Trophoblast cell (in vitro differentiated cells and primary cell): ENCODE measurements at places on chromosomes 3 and 15.

- H3K27ac ChIP-seq, result no peak overlapping the region
- H3K4me1 ChIP-seq, result peaks cover 9% of the 10 kb centered on the region
- H3K27me3 ChIP-seq, result peaks cover 21% of the 10 kb centered on the region
- H3K36me3 ChIP-seq, result no peaks in the 10 kb centered on the region
- no peak overlapping the region for H3K4me3 ChIP-seq
- peak; percentile 1 for DNase-seq
Measured at GRCh38 chr3:38650248-38650951, 913 bp upstream of the SCN5A start.

- no peaks in the 10 kb centered on the region for H3K27me3 ChIP-seq
- peaks cover 2% of the 10 kb centered on the region for H3K4me1 ChIP-seq
- peak; percentile 38 for DNase-seq
- no peak overlapping the region for H3K4me3 ChIP-seq
- H3K36me3 ChIP-seq, result peaks cover 17% of the 10 kb centered on the region
- no peak overlapping the region for H3K27ac ChIP-seq
Measured at GRCh38 chr3:11803977-11804892, 42.5 kb downstream of the TAMM41 start.

GRCh38 chr15:32887090-32887489 is 169.3 kb downstream of the GREM1 start:
- H3K27ac ChIP-seq, result no peak overlapping the region
- no peak overlapping the region for H3K4me3 ChIP-seq
- no peaks in the 10 kb centered on the region for H3K4me1 ChIP-seq
- H3K36me3 ChIP-seq, result no peaks in the 10 kb centered on the region
- DNase-seq, result no peak
- no peaks in the 10 kb centered on the region for H3K27me3 ChIP-seq

DNA sequence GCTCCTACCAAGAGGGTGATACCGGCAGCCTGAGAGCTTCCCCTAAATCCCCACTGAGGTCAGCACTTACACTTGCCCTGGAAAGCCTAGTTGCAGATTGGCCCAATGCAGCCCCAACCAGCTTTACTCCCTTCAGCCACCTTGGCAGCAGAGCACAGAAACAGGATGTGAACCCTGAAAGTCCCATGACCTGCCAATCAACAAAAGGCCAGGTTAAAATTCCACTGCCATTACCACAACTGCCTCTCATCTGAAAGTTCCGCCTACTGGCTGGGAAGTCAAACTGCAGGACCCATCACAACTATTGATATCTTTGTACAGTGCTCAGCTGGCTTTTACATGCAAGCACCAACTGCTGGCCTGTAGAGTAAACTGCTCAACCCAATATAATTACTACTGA is 156.2 kb downstream of the ZMAT3 start:
- DNase-seq, result no peak
- H3K4me3 ChIP-seq, result no peak overlapping the region
- H3K27ac ChIP-seq, result no peak overlapping the region

DNA sequence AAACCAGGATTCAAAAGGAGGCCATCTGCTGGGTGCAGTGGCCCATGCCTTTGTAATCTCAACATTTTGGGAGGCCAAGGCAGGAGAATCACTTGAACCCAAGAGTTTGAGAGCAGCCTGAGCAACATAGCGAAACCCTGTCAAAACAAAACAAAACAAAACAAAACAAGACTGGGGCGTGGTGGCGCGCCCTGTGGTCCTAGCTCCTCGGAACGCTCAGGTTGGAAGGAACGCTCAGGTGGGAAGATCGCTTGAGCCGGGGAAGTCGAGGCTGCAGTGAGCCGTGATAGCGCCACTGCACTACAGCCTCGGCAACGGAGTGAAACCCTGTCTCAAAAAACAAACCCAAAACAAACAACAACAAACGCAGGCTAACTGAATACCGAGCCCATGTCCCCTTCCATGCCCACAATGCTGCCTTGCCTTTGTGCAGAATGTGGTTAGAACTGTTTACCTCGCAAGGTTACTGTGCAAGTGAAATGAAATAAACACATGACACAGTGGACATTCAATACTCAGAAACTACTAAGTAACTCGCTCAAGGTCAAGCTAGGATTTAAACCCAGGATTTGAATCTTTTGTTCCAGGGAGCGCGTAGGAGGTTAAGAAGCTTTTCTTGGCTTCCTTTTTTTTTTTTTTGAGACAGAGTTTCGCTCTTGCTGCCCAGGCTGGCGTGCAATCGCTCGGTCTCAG is 766 bp upstream of the EMC4 start:
- peak overlapping the region; percentile 69 for H3K27ac ChIP-seq
- H3K27me3 ChIP-seq, result no peaks in the 10 kb centered on the region
- peaks cover 8% of the 10 kb centered on the region for H3K36me3 ChIP-seq
- H3K4me1 ChIP-seq, result peaks cover 3% of the 10 kb centered on the region
- peak overlapping the region; percentile 95 for H3K4me3 ChIP-seq

- no peak overlapping the region for H3K27ac ChIP-seq
- DNase-seq, result peak; percentile 77
- no peaks in the 10 kb centered on the region for H3K4me1 ChIP-seq
- no peak overlapping the region for H3K4me3 ChIP-seq
- no peaks in the 10 kb centered on the region for H3K27me3 ChIP-seq
Measured at GRCh38 chr3:101635954-101636798, 40.8 kb downstream of the ZBTB11 start.

DNA sequence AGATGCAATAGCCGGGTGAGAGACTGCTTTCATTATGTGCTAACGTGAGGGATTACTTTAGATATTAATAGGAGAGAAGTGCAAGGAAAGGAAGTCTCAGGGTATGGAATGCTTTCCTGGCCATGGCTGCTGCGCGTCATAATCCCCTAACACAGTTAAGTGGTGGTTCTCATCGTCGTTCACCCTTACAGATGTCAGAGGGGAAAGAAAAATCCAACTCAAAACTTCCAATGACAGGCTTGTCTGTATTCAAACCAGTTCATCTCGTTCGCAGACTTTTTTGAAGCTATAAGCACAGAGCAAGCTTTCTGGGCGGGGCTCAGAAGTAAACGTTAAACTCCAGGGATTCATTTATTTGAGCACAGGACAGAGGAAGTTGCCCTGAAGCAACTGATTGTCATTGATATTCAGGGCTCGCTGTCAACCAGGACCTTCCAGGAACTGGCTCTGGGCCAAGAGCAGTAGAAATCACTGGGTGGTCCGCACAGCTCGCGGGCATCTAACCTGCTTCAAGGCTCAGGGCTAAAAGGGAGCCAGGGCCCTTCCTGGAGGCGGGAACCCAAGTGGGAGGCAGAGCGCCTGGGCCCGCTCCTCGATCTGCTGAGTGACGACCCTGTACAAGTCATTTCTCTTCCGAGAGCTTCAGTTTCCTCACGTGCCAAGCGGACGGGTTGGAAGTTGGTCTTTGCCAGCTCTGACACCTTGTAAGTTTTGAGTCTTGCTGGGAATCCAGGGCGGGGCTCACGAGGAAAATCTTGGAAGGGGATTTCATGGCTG is 1.1 kb upstream of the LPP start:
- H3K4me3 ChIP-seq, result peak overlapping the region; percentile 86
- H3K4me1 ChIP-seq, result peaks cover 23% of the 10 kb centered on the region
- peak overlapping the region; percentile 99 for H3K27ac ChIP-seq
- DNase-seq, result peak; percentile 87
- H3K36me3 ChIP-seq, result no peaks in the 10 kb centered on the region
- no peaks in the 10 kb centered on the region for H3K27me3 ChIP-seq

GRCh38 chr3:41673650-41674049 is 288.3 kb downstream of the ULK4 start:
- H3K36me3 ChIP-seq, result no peaks in the 10 kb centered on the region
- no peak for DNase-seq
- no peak overlapping the region for H3K4me3 ChIP-seq
- H3K27me3 ChIP-seq, result no peaks in the 10 kb centered on the region
- no peak overlapping the region for H3K27ac ChIP-seq

GRCh38 chr15:25677719-25678499 is 185.2 kb downstream of the ATP10A start:
- H3K27ac ChIP-seq, result no peak overlapping the region
- no peak overlapping the region for H3K4me3 ChIP-seq
- DNase-seq, result no peak
- H3K36me3 ChIP-seq, result no peaks in the 10 kb centered on the region
- H3K4me1 ChIP-seq, result no peaks in the 10 kb centered on the region
- H3K27me3 ChIP-seq, result no peaks in the 10 kb centered on the region

- no peaks in the 10 kb centered on the region for H3K27me3 ChIP-seq
- no peaks in the 10 kb centered on the region for H3K36me3 ChIP-seq
- DNase-seq, result no peak
- H3K4me1 ChIP-seq, result no peaks in the 10 kb centered on the region
- no peak overlapping the region for H3K27ac ChIP-seq
- no peak overlapping the region for H3K4me3 ChIP-seq
Measured at GRCh38 chr3:102057781-102058421, 208.6 kb downstream of the NFKBIZ start.

DNA sequence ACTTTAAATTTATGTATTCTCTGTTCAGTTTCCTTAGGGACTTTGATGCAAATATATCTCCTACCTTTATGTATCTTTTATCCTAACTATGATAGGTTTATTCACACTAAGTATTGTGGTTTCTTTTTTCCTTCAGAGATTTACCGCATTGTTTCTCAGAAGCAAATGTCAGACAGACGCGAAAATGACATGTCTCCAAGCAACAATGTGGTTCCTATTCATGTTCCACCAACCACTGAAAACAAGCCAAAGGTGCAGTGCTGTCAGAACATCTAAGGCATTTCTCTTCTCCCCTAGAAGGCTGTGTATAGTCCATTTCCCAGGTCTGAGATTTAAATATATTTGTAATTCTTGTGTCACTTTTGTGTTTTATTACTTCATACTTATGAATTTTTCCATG is 18.3 kb downstream of the RAB11A start:
- H3K4me1 ChIP-seq, result no peaks in the 10 kb centered on the region
- H3K27ac ChIP-seq, result no peak overlapping the region
- H3K4me3 ChIP-seq, result no peak overlapping the region
- no peak for DNase-seq

GRCh38 chr3:141682921-141683320 is 55.2 kb upstream of the RNF7 start:
- no peak overlapping the region for H3K4me3 ChIP-seq
- no peaks in the 10 kb centered on the region for H3K36me3 ChIP-seq
- no peak overlapping the region for H3K27ac ChIP-seq
- DNase-seq, result no peak
- peaks cover 5% of the 10 kb centered on the region for H3K4me1 ChIP-seq

DNA sequence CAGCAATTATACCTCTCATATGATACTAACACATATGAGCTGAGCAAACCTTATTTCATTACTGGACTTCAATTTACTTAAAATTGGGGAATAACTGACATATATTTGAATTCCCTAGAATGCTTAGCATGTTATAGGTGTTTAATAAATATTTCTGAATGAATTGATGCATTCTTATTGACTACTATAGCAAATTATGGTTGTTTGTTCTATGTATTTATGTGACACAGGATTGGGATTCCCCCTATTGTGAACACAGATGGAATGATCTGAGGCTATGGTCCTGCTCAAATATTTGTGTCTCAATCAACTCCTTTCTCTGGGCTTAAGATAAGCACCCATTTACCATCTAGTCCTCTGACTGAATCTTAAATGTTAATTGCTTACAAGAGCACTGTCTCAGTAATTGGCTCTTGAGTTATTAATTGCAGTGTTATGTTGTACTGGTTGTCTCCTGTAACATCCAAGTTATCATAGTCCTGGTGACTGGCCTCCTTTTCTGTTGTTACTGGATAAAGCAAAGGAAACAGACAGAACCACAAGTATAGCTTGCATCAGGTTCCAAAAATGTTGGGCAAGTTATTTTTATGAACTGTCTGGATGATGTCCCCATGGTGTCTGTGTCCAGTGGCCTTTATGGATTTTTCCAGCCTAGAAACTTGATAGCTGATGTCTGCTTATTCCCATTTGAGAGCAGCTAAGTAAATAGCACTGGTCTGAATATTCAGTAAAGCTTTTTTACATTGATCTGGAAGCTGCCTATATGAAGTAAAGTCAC is 2.3 kb upstream of the UACA start:
- peaks cover 4% of the 10 kb centered on the region for H3K4me1 ChIP-seq
- H3K27ac ChIP-seq, result no peak overlapping the region
- DNase-seq, result no peak
- no peak overlapping the region for H3K4me3 ChIP-seq
- no peaks in the 10 kb centered on the region for H3K36me3 ChIP-seq
- H3K27me3 ChIP-seq, result no peaks in the 10 kb centered on the region

GRCh38 chr3:117699058-117699457 is 989.5 kb downstream of the TUSC7 start:
- no peaks in the 10 kb centered on the region for H3K27me3 ChIP-seq
- no peaks in the 10 kb centered on the region for H3K36me3 ChIP-seq
- H3K4me1 ChIP-seq, result no peaks in the 10 kb centered on the region

- H3K4me1 ChIP-seq, result peaks cover 18% of the 10 kb centered on the region
- no peaks in the 10 kb centered on the region for H3K36me3 ChIP-seq
- no peak overlapping the region for H3K4me3 ChIP-seq
- peak overlapping the region; percentile 39 for H3K27ac ChIP-seq
- peak; percentile 81 for DNase-seq
Measured at GRCh38 chr15:47339800-47340570, 377.3 kb upstream of the SEMA6D start.

DNA sequence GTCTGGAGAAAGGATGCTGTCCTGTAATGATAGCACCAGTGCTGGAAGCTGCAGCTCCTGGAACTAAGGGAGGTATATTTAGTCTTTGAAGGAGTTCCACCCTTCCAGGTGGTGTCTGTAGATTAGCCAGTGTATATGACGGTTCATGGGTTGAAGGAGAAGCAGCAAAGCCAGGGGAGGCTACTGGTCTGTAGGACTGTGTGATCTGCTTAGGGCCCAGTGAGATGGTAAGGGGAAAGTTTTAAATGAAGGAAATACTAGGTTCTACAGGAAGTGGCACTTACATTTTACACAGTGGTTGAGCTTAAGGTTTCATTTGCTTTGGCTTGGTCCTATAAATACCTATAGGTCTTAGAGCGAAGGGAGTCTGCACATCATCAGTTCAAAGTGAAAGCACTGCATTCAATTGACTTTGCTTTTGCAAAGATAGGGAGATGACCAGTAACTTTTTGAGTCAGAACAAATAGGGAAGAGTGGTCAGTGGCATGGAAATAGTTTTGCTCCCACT is 5.6 kb downstream of the SLC25A38 start:
- H3K4me1 ChIP-seq, result no peaks in the 10 kb centered on the region
- DNase-seq, result no peak
- H3K36me3 ChIP-seq, result peaks cover 30% of the 10 kb centered on the region
- H3K27me3 ChIP-seq, result no peaks in the 10 kb centered on the region
- H3K27ac ChIP-seq, result no peak overlapping the region

GRCh38 chr15:101193120-101193644 is 58.7 kb downstream of the CHSY1 start:
- DNase-seq, result no peak
- no peak overlapping the region for H3K27ac ChIP-seq
- peaks cover 4% of the 10 kb centered on the region for H3K4me1 ChIP-seq
- no peaks in the 10 kb centered on the region for H3K27me3 ChIP-seq
- H3K4me3 ChIP-seq, result no peak overlapping the region

DNA sequence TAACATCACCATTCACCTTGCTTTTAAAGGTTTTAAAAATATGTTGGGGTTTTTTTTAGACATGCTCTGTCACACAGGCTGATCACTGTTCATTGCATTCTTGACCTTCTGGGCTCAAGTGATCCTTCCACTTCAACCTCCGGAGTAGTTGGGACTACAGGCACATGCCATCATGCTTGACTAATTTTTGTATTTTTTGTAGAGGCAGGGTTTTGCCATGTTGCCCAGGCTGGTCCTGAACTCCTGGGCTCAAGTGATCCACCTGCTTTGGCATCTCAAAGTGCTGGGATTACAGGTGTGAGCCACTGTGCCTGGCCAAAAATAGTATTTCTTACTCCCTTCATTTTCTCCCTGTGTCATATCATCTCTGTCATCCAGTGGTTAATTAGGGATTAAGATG is 101.4 kb downstream of the PIK3R4 start:
- H3K27ac ChIP-seq, result no peak overlapping the region
- no peaks in the 10 kb centered on the region for H3K36me3 ChIP-seq
- no peaks in the 10 kb centered on the region for H3K4me1 ChIP-seq
